ENCODE measurements at places on chromosomes 5 and 9.

DNA sequence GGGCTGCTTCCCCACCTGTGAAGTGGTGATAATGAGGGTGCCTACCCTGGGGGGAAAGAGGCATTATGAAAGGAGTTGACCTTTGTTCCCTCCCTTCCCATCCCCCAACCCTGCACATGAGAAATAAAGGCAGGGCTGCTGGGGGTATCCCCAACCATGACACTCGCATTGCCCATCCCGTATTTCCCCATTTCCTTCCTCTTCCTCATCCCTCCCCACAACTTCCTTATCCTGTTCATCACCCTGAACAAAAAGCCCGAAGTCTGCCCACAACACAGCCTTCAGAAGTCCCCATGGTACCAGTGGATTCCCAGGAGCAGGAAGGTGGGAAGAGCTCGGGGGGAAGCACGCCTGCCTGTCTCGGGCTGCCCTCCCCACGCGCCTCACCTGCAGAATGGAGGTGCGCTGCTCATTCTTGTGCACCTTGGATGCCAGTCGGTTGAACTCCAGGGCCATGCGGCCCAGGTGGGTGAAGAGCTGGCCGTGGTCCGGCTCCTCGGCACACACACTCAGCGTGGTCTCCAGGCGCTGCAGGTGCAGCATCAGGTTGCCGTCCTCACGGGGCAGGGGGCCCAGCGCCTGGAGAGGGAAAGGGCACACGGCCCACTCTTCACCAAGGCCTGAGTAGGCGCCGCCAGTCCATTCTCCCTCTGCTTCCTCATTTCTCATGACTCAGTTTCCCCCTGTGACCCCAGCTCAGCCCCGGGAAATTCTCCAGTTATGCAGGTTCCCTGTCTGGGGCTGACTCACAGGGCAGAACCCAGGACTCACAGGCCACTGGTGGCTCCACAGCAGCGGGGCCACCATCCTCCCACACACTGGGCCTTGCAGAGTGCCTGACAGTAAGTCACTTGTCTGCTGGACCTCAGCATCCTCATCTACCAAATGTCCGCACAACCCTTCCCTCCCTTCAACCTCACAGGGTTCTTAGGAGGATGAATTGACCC lies 24.2 kb downstream of the TNIP1 start:
- DNase-seq, result no peak

GRCh38 chr5:124935065-124935464 lies 188.6 kb upstream of the ZNF608 start:
- no peak for DNase-seq

GRCh38 chr5:96453394-96453793 lies 20.3 kb upstream of the PCSK1 start:
- no peak for DNase-seq

DNA sequence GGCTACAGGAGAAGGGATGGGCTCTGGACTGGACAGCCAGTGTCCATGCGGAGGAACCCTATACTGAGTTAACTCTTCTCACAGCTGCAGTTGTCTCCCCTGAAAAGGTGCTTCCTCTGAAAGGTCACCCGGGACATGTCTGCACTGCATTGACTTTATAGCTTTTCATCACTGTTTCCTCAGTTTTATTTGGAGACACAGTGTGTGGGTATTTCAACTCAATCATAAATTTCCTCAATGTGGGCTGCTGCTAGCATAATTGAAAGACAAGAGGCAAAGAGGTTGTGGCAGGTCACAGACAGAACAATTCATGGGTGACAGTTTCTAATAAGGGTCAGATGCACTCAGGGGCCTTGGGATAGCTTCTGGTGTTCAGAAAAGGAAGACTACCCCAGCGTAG lies 336.8 kb downstream of the KDM4C start:
- DNase-seq, result no peak

DNA sequence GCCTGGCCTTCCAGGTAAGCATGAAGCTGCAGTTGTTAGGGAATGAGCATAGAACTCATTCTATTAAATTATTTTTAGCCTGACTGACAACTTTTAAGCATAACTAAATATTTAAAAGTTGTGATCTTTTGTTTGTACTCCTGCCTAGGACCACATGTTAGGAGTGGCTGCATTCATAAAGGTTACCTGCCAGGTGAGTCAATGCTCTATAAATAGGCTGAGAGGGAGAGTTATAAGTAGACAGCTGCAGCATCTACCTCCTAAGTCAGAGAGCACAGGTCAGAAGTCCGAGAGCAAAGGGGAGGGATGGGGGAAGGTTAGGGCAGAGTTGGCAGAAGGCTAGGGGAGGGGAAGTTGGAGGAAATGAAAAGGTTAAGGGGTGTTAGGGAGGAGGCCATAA lies 292.4 kb upstream of the TLE4 start:
- DNase-seq, result no peak

GRCh38 chr5:170631466-170632195 lies 127.8 kb downstream of the KCNIP1 start:
- no peak for DNase-seq

GRCh38 chr9:115525111-115526058 lies 407.4 kb upstream of the TNC start:
- no peak for DNase-seq

GRCh38 chr5:136729901-136730355 lies 364.6 kb upstream of the TRPC7 start:
- DNase-seq, result no peak

Measured in CD4-positive, alpha-beta T cell treated with Interleukin-6 for 4 hours (primary cell).